Uterus (tissue), 4 donors: ENCODE measurements at places on chromosomes 2 and 18. TPM values are rescaled to one million over a fixed set of nuclear protein-coding genes. Genes with fewer than 3 reads are reported as not detected.

DSG4 gene
- total RNA-seq, result not detected

DNA sequence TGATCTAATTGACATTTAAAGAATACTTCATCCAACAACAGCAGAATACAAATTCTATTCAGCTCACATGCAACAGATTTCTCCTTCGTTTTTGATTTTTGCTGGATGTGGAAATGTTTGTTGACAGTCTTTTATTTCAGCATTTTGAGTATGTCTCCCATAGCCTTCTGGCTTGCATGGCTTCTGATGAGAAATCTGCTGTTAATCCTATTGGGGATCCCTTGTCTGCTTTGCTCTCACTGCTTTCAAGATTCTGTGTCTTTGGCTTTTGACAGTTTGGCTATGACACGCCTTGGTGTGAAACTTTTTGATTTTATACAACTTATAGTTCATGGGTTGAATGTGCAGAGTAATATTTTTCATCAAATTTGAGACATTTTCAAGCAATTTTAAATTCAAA lies 44.7 kb downstream of the TRABD2A start:
- no peak for DNase-seq

DNA sequence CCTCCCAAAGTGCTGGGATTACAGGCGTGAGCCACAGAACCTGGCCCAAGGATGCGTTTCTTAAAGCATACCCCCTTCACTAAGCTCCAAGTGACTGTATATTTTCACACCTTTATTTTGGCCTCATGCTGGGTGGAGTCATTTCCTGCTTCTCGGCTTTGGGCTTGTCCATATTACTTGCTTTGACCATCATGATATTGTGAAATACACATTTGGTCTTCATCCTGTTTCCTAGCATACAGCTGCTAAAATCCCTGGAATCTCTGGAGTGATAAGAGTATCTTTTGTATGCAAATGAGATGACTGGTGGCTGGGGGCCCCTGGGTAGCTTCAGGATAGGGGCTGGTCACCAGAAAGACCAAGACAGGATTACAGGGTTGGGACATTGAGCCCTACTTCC lies 17.6 kb upstream of the COLEC12 start:
- DNase-seq, result no peak

- no peak for DNase-seq
Observed at GRCh38 chr2:57943315-57943714, 103.3 kb upstream of the VRK2 start.

DNA sequence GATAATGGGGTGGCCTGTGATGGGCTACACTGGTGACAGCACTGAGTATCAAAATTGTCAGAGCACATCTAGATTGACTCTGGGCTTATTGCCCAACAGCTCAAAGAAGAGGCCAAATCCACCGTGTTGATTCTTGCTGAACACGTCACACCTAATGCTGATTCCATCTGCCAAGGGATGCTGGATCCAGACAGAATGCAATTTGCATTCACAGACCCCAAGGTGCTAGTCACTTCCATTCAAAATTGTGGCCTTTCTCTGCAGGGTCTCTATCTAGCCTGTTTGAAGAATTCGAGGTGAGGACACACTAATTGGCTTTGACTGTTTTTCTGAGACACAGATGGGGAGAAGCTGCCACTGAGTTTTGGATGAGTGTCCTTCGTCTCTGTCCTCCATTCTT lies 13.5 kb upstream of the GPR39 start:
- no peak for DNase-seq

GRCh38 chr2:123958011-123958410 lies 67.1 kb upstream of the CNTNAP5 start:
- no peak for DNase-seq

GRCh38 chr2:46850742-46851141 lies 64.9 kb downstream of the MCFD2 start:
- peak; percentile 93 for DNase-seq

DNA sequence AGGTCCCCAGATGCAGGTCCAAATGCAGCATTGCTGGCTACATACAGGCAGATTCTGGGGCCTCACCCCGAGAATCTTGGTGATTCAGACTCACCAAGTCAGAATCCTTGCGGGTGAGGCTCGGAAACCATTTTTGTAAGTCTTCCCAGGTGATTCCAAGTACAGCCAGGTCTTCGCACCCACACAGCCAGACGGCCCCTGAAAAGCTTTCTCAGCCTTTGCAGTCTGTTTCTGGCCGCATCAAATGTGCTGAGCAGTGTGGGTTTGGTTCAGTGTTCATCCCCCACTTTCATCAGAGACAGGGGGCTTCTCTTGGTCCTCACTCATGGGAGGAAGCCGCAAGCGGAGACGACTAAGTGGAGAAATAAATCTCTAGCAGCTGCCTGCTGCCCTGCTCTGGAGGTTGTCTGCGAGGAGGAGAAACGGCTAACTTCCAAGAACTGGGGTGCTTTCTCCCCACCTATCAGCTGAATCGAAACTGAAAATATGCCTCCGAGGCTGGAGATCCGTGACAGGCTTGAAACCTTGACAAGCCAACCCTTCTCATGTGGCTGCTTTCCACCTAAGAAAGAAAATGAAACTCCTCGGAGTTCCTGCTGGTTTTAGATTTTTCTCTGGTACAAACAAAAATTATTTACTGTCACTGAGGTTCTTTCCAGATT lies 8.9 kb upstream of the TMEM185B start:
- DNase-seq, result no peak
